ENCODE measurements at places on chromosomes 2 and 18.
A peak's percentile ranks its signal among the peaks of the same experiment; 100 is the strongest.

- DNase-seq: no peak
Observed at GRCh38 chr2:151475071-151475470, 65.4 kb downstream of the RIF1 start.

- no peak for DNase-seq
Observed at GRCh38 chr2:95305380-95306061, 8.4 kb downstream of the KCNIP3 start.

DNA sequence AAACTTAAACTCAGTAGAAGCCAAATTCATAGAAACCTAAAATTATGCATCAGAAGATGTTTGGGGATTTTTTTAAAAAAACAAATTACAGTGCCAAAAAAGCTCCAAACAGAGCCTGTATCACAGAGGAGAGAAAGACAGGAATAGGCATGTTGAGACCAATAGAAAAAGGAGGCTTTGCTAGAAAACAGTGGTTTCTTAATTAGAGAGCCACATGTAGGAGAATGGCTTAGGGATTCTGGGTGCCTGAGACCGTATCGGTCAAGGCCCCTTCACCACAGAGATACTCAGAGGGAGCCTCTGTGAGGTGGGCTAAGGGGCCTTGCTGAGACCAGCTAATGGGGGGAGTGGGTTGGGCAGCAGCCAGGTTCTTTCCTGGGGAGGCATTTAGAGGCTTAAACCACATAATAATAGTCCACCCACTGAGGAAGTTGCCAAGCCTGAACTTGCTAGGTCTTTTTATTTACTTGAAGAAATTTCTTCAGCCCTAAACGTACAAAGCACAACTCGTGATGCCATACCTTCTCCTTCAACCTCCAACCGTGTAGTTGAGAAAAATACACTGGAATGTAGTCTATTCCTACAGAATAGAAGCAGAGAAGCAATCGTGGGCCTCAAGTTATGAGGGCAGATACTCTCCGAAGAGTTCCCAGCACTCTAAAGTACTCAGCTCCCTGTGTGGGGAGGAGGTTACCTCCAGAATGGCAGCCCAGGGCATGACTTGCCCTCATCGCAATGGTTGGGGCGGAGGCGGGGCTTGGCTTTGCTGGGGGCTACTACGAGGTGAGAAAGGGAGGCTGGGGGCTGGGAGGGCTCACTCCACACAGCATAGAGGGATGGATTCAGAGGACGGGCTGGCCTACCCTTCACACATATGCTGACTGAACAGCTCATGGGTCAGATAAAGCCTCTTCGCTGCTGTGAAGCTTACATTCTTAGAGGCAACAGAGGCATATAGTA is 237.9 kb downstream of the TPGS2 start:
- no peak for DNase-seq

DNA sequence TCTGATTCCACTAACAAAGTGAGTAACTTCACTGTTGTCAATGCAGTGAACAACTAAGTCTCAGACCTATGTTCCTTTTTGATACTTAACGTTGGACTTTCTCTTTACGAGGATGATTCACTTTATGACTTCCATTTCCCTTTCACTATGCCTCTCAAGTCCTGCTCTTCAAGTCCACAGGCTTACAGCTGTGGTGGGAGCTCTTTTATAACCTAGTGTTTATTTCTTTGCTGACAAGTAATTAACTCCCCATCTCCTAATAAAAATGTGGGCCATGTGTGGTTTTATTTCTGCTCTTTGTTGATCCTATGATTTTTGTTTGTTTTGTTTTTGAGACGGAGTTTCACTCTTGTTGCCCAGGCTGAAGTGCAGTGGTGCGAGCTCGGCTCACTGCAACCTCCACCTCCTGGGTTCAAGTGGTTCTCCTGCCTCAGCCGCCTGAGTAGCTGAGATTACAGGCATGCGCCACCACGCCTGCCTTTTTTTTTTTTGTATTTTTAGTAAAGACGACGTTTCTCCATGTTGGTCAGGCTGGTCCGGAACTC is 142.1 kb downstream of the USP34 start:
- DNase-seq: peak; percentile 69

GRCh38 chr18:41371156-41372045 is 583.6 kb upstream of the PIK3C3 start:
- no peak for DNase-seq

DNA sequence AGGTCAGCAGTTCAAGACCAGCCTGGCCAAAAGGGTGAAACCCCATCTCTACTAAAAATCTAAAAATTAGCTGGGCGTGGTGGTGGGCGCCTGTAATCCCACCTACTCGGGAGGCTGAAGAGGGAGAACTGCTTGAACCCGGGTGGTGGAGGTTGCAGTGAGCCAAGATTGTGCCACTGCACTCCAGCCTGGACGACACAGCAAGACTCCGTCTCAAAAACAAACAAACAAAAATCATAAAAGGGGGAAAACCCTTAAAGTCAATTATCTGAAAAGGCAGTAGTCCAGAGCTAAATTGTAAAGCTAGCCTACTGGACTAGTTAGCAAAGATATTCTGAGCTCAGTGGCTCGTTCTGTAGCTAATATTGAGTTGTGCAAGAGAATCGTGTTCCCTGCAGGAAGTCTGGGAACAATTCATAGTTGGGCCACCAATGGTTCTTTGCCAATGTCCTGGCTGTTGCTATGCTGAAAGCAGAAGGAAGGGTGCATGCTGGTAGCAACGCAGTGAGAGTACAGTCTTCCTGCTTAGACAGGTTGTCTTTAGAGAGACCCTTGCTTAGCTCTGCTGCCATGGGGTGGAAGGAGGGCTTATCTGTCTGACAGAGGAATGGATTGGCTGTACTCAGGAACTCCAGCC is 4.3 kb downstream of the TGOLN2 start:
- no peak for DNase-seq

DNA sequence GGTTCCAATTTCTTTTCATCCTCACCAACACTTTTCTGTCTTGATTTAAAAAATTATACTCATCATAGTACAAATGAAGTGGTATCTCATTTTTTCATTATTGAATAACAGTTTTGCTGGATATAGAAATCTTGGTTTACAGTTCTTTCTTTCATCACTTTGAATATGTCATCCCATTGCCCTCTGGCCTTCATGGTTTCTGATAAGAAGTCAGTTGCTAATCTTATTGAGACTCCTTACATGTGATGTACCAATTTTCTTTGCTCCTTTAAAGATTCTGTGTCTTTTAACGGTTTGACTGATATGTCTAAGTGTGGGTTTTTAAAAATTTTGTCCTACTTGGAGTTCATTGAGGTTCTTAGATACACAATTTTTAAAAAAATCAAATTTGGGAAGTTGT is 35.0 kb downstream of the SLC3A1 start:
- DNase-seq: no peak

DNA sequence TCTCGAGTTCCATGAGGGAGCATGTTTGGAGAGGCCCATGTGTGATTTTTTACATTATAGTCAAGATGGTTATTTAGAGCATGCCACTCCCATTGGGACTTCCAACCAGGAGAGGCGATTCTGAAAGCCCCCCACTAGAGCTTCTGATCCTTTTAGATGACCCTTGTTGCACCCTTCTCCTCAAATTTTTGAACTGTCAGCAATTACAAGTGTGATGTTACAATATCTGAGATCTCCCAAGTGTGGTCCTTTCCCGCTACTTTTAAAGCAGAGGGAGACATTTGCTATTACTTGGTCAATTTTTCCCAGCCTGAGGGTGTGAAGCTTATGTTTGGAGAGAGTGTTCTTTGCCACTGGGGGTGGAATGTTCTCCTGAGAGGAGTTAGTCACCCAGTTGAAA is 16.7 kb upstream of the PTH2R start:
- no peak for DNase-seq

- no peak for DNase-seq
Observed at GRCh38 chr2:72619626-72620025, 206.2 kb downstream of the EXOC6B start.

DNA sequence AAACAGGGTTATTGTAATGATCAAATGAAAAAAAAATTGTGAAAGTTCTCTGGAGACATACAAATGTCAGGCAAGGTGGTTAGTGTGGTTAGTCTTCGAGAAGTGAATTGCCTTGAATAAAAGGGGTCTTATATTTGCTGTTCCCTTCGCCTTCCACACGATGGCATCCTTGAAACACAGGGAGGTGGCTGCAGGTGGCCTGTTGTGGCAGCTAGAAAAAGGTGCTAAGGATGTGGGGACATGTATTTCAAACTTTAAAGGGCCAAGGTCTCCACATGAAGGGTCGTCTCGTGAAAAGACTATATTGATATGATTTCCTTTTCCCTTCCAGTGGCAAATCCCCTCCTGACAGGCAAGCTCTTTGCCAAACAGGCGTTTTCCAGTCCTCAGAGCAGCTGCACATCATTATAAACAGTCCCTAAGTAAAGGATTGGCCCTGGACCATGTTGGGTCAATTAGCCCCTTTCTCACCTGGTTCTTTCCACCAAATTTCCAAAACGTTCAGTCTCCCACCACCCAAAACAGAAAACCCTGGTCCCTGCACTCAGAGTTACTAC is 68.5 kb downstream of the COPS8 start:
- no peak for DNase-seq

DNA sequence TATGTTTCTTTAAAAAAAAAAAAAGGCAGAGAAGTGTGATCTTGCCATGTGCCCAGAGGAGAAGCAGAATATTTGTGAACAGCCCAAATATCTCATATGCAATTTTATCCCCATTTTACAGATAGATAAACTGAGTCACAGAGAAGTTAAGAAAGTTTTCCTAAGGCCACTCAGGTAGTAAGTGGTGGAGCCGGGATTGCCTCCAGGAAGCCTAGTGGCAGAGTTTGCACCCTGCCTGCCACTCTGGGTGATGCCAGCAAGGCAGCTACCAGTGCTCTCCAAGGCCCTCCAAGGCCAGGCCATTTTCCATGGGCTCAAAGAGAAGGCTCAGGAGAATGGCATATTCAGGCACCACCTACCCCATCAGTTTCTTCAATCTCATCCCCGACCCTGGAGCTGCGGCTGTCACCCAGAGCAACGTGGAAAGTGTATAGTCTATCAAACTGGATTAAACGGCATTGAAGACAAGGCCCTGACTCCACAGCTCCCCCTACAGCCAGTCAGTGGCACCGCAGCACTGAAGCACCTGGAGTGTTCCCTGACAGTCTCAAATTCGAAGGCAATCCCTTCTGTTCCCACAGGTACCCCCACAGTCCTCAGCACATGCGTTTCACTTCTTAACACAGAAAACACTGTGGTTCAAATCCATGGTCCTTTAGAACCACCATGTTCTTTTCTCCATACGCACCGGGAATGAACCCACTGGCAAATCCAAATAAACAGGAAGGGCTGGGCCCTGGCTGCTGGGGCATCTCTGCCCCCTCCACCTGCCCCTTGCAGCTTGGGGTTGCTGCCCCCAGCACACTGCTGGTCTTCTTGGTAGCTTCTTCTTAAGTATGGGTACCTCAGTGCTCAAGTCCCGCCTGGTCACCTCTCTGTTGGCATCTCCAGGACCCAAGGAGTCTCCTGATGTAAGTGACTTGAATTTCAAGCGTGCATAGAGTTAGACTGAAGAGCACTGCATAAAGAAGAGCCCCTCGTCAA is 175.3 kb downstream of the INHBB start:
- no peak for DNase-seq

DNA sequence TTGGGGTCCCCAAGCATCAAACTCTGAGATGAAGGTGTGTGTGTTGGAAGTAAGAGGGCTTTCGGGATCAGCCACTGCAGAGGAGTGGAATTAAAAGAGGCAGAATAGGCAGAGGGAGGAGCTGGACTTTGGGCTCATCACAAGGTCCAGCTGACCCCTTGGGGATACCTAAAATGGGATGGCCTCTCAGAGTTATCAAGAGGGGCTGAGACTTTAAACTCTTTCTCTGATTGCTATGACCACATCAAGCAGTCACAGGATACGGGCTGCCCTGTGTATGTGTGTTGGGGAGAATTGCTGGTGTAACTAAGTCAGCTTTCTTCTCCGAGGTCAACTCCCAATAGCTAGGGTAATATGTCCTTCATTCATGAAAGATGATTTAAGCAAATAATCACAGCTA is 127.7 kb upstream of the SLC14A2 start:
- DNase-seq: no peak

DNA sequence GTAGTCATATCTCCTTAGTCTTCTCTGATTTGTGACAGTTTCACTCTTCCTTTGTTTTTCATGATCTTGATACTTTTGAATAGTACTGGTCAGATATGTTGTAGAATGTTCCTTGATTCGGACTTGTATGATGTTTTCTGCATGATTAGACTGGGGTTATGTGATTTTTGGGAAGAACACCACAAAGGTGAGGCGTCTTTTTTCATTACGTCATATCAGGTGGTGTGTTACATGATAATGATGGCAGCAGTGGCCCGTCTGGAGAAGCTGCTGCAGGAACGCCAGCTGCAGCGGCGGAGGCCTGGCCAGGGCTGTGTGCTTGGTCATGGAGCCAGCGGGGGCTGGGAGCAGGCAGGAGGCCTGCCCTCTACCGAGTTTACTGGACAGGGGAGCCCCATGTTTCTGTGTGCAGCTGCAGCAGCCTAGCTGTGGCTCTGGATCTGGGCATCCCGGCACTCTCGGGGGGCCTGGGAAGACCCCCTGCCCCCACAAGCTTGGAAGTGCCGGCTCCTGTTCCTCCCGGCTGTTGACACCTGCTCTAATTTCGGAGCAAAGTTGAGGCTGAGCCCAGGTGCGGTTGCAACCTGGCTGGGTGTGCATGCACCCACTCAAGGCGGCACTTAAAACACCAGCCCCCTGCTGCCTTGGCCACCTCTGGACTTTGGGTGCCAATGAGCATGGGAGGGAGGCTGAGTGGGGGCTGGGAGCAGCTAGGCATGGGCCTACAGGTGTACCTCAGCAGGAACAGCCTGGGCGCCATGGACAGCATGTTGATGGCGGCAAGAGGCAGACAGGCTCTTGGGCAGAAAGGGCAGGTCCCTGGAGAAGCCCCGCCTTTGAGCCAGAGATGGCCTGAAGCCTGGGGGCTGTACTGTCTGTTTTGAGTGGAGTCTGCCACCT is 26.1 kb downstream of the SLC4A10 start:
- no peak for DNase-seq

GRCh38 chr18:22667616-22668422 is 250.1 kb upstream of the CTAGE1 start:
- DNase-seq: no peak

GRCh38 chr2:219637842-219638185 is 10.4 kb downstream of the SLC4A3 start:
- no peak for DNase-seq

- peak; percentile 73 for DNase-seq
Observed at GRCh38 chr2:73268830-73269685, 15.2 kb downstream of the FBXO41 start.

DNA sequence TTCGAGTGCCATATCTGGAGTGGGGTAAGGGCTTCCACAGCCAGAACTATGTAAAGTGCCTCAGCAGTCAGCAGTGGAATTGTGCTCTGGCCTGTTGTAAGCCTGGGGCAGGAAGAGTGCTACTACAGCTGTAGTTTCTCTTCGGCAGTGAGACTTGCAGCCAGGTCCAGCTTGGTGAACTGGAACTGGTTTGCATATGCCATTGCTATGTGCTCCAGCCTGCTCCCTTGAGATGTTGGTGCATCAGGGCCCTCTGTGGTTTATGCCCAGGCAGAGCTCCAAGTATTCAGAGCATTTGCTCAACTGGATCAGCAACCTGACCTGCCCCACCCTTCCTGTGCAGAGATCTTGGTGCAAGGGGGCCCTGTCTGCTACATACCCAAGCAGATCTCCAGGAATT is 47.8 kb downstream of the ZNF804A start:
- no peak for DNase-seq

GRCh38 chr2:1156059-1156458 is 205.4 kb downstream of the SNTG2 start:
- no peak for DNase-seq
